ENCODE measurements at places on chromosomes 1 and 21.

GRCh38 chr1:159752135-159752580, 28.6 kb upstream of the DUSP23 start:
- no peak for DNase-seq

DNA sequence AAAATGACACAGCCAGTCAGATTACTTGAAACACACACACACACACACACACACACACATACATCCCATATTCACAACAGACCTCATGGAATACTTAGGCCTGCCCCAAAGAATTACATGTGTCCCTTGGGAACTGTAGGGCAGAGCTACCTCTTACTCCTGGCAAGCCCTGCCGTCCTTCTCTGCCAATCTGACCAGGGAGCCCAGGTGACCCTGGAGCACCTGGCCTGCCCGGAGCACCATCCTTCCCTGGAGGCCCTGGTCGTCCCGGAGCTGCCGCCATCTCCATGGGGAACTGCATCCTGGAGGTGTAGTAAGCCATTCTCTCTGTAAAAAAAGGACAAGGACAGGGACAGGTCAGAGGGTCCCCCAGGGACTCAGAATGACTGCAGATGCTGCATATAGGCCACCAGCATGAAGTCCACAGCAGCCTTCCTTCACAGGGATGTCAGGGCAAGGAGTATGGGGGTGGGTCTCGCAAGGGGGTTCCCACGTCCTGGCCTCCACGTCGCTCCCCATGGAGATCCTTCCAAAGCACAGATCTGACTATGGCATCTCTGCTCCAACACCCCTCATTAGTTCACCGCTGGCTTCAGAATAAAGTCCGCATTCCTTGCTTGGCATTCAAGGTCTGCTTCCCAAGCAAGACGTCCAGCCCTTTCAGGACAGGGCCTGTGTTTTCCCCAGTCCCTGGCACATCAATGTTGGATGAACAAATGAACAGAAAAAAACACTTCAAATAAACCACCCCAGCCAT, 9.2 kb upstream of the PEF1 start:
- DNase-seq, result no peak

- DNase-seq, result no peak
Measured at GRCh38 chr1:235613602-235614001, 36.0 kb downstream of the GNG4 start.

DNA sequence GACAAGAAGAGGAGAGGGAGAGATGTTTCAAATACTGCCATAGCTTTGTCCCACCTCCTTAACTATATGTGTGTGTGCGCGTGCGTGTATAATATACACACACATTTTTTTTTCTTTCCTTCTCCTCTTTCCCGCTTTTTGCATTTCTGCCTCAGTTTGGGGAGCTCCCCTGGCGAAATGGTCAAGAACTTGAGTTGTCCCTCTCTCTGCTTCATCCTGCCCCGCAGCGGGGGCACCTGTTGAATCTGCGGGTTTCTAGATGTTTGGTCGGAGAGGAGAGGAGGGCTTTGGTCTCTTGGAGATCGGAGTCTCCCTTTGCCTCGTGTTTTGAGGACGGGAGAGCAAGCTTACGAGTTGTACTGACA, 504 bp downstream of the SCCPDH start:
- DNase-seq, result peak; percentile 11

Measured in activated CD4-positive, alpha-beta T cell treated with anti-CD3 and anti-CD28 coated beads for 48 hours (primary cell).